ENCODE measurements at places on chromosomes 16 and 17.

- DNase-seq: no peak
Observed at GRCh38 chr16:66091471-66091891, 275.0 kb upstream of the CDH5 start.

- DNase-seq: no peak
Observed at GRCh38 chr16:2712546-2712945, 7.5 kb downstream of the PRSS27 start.

DNA sequence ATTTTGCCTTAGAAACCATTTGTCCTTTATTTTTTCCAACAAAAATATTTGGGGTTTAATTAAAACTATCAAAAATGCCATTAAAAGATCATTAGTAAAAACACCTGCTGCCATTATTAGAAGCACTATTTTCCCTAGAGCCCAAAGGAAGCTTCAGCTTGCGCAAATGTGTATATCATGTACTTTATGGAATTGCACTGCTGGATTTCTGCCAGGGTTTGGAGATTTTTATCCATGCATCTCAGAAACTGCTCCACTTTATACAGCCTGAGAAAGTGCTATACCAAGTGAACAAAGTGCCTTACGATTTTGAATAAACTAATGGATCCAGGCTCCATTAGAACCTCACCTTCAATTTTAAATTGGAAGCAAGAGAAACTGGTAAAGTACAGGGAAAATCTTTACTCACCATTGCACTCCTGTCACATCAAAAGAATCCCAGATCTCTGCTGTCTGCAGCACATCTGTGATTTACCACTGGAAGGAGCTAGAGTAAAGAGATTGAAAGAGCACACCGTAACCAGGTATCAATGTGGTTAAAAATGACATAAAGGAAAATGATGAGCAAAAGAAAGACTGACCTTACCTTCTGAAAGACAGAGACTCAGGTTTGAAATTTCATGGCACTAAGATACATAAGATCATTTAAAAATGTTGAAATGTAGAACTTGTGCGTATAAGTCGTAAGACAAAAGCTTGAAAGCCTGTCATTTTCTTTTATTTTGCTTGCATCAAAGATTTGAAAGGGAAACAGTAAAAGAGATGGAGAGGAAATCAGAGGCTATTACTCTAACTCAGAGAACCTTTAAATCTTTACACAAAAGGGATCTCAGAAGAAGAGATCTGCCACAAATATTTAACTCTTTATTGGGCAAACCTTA is 678.1 kb upstream of the GOT2 start:
- DNase-seq: no peak

- DNase-seq: no peak
Observed at GRCh38 chr16:9934723-9935508, 247.3 kb downstream of the GRIN2A start.

GRCh38 chr17:57106107-57106835 is 21.2 kb downstream of the AKAP1 start:
- no peak for DNase-seq

GRCh38 chr17:35775583-35775982 is 14.9 kb downstream of the C17orf50 start:
- DNase-seq: no peak

GRCh38 chr17:69269131-69269998 is 40.7 kb upstream of the ABCA10 start:
- DNase-seq: no peak

GRCh38 chr16:4683255-4684057 is 9.9 kb upstream of the NUDT16L1 start:
- DNase-seq: no peak

GRCh38 chr16:87681981-87682570 is 79.8 kb downstream of the JPH3 start:
- peak; percentile 12 for DNase-seq

- DNase-seq: no peak
Observed at GRCh38 chr16:4676831-4677230, 16.5 kb upstream of the NUDT16L1 start.

DNA sequence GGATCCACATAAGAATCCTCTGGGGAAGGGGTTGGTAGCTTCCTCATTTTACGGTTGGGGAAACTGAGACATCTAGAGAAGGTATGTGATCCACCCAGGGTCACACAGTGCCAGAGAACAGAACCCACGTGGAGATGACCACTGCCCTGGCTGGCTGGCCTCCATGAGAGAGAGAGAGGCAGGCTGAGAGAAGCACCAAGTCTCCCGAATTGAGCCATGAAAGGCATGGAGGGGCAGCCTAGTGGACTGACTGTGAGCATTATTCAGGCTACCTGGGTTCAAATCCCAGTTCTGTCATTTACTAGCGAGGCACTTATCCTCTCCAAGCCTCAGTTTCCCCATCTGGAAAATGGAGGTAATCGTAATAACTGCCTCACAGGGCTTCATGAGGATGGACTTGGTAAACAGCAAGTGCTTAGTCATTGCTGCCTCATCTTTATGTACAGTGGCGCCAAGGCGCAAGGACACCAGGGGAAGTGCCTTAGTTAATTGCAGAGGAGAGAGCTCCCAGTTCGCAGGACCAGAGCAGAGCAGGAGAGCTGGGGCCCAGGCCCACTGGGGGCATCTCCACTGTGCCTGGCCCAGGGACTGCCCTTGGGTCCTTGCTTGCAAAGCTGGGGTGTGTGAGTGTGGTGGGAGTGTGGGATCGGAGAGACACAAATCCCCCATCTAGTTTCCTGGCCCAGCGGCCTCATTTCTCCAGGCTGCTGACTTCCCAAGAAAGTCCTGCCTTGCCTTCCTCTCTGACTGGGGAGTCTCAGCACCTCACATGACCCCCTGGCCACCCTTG is 61.2 kb downstream of the SNX20 start:
- DNase-seq: peak; percentile 3

- DNase-seq: no peak
Observed at GRCh38 chr17:51853857-51854256, 304.7 kb downstream of the CA10 start.

Data from erythroblast (primary cell).